Endodermal cell (in vitro differentiated cells): ENCODE measurements at places on chromosomes 1 and 21. TPM values are rescaled to one million over a fixed set of nuclear protein-coding genes. Genes with fewer than 3 reads are reported as not detected.

DNA sequence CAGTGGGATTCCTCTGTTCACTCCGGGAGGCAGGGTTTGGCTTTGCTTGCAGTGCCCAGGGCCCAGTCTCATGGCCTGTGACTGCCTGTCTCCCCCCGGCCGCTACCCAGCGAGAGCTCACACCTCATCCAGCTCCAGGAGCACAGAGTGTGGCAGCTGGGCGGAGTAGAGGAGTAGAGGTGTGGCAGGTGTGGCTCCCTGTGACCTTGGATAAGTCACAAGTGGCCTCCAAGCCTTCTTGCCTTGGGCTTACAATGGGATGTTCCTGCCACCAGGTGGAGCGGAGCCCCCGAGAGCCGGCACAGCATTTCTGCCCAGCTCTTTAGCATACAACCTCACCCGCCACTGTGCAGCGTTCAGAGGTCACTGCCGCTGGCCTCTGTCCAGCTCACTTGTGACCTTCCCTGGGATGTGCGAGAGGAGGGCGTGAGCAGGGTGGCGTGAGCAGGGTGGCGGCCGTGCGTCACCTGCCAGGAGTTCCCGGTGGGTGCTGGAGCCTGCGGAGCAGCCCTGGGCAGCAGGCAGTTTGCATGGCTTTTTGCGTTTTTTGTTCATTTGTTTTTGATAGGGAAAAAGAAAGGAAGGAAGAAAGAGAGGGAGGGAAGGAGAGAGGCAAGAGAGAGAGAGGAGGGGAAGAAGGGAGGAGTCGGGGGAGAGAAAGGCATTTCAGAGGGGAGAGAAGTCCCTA is 42.4 kb downstream of the CRYAA start:
- no peaks in the 10 kb centered on the region for H3K36me3 ChIP-seq
- no peak overlapping the region for H3K27ac ChIP-seq

GBP6 gene
- total RNA-seq, result 0.25 TPM in 1 of 3 replicates, not detected in the others

GRCh38 chr1:45880930-45881329 is 77.5 kb downstream of the MAST2 start:
- H3K4me1 ChIP-seq, result peaks cover 13% of the 10 kb centered on the region
- DNase-seq, result no peak
- H3K36me3 ChIP-seq, result peaks cover 8% of the 10 kb centered on the region
- H3K27ac ChIP-seq, result no peak overlapping the region

GRCh38 chr1:15578921-15579682 is 5.7 kb downstream of the AGMAT start:
- no peaks in the 10 kb centered on the region for H3K4me1 ChIP-seq
- no peak overlapping the region for H3K4me3 ChIP-seq
- no peak for DNase-seq
- peaks cover 10% of the 10 kb centered on the region for H3K36me3 ChIP-seq
- H3K27me3 ChIP-seq, result no peaks in the 10 kb centered on the region

LHX8 gene
- 0.26 TPM in 1 of 3 replicates, not detected in the others for total RNA-seq

DNA sequence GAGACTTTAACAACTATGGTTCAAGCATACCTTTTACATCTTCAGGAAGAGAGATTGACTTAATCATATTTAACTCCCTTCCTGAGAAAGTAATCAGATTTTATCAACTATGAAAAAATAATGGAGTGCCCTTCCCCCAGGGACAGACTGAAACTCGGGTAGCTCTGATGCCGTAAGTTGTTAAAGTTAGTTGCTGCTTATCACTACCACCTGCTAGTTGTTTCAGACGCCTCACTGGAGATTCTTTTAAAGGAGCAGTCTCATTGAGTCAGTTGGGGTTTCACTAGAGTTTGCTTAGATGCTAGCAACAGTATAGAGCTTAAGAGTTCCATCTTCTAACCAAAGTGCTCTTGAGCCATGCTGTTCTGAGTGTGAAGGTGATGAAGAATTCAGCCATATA is 17.0 kb upstream of the TRAF5 start:
- no peak overlapping the region for H3K4me3 ChIP-seq
- H3K27ac ChIP-seq, result no peak overlapping the region
- no peaks in the 10 kb centered on the region for H3K4me1 ChIP-seq
- peaks cover 81% of the 10 kb centered on the region for H3K36me3 ChIP-seq
- DNase-seq, result no peak

DNA sequence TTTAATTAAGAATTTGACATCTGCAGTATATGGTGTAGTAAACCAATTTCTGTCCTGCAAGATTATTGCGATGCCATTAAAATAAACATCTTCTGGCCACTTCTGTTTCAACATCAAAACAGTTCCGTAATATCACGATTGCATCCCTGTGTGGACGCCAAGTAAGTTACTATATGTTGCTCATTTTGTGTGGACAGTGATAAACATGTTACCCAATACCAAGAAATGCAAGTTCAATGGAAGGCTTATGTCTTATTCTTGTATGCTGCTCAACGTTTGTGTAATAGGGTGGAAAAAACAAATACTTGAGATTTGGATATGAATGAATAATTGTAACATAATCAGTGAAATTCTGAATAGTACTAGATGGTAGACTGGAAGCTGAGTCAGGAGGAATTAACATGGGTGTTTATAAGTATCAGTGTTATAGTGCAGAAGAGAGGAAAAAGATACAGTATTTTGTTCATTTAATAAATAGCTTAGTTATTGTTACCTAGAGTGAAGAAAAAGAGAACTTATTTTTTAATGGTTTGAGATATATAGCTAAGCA is 15.2 kb downstream of the TTC3 start:
- H3K36me3 ChIP-seq, result peaks cover 66% of the 10 kb centered on the region
- no peaks in the 10 kb centered on the region for H3K4me1 ChIP-seq
- H3K27ac ChIP-seq, result no peak overlapping the region
- H3K27me3 ChIP-seq, result no peaks in the 10 kb centered on the region

CD160 gene
- total RNA-seq, result not detected in 3 replicates

- no peak overlapping the region for H3K27ac ChIP-seq
- no peaks in the 10 kb centered on the region for H3K27me3 ChIP-seq
These were observed 53.0 kb downstream of the RGS2 start for GRCh38 chr1:192861860-192862259.

DNA sequence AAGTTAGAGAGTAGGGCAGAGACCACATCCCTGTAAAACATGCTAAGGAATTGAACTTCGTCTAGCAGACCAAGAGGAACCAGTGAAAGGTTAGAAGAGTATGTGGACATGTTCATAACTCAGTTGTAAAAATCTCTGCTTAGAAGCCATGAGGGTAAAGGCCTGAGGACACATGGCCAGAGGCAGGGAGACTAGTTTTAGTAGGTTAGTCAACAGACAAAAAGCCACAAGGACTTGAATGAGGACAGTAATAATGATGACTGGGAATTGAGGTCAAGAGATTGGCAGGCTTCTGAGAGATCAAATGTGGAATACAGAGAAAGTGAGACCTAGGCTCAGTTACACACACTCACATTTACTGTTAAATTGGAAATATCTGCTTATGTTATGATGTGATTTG is 205.5 kb upstream of the HOOK1 start:
- no peak overlapping the region for H3K27ac ChIP-seq
- H3K4me1 ChIP-seq, result no peaks in the 10 kb centered on the region
- H3K36me3 ChIP-seq, result no peaks in the 10 kb centered on the region
- H3K4me3 ChIP-seq, result no peak overlapping the region
- no peaks in the 10 kb centered on the region for H3K27me3 ChIP-seq
